ENCODE measurements at places on chromosomes 3 and 15.
A peak's percentile ranks its signal among the peaks of the same experiment; 100 is the strongest.

GRCh38 chr3:120858521-120858920 lies 49.5 kb upstream of the STXBP5L start:
- no peaks in the 10 kb centered on the region for H3K27me3 ChIP-seq
- no peak overlapping the region for H3K27ac ChIP-seq

DNA sequence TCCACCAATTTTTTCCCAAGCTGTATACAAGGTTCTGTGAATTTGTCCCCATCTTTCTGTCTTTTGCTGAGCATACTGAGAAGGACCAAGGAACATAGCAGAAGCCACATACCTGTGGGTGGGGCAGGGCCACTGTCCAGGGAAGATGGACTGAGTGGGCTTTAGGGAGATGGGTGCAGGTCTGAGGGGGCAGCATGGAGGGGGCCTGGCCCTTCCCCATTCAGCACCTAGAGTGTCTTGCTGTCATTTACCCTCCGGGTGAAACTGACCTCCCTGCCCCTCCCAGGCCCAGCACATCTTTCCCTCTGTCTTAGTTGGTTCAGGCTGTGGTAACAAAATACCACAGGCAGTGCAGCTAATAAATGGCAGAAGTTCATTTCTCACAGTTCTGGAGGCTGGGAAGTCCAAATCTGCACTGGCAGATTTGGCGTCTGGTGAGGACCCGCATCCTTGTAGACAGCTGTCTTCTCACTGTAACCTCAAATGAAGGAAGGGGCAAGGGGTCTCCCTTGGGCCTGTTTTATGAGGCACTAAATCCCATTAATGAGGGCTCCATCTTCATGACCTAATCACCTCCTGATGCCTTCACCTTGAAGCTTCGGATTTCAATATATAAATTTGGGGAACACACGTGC lies 180.0 kb upstream of the SMAD3 start:
- DNase-seq, result peak; percentile 77
- no peaks in the 10 kb centered on the region for H3K36me3 ChIP-seq
- no peaks in the 10 kb centered on the region for H3K27me3 ChIP-seq

DNA sequence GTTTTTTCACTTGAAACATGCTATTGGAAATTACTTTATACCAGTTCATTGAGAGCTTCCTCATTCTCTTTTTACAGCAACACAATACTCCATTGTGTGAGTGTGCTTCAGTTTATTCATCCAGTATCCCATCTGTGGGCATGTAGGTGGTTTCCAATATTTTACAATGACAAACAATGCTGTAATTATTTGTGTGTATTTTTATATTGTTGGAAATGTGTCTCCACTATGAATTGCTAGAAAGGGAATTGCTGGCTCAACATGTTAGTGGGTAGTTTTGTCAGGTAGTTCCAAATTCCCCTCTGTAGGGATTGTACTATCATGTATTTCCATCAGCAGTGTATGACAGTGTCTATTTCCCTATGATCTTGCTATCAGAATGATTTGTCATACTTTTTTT lies 65.8 kb upstream of the MAGI1 start:
- H3K4me1 ChIP-seq, result no peaks in the 10 kb centered on the region
- no peak overlapping the region for H3K4me3 ChIP-seq
- H3K27ac ChIP-seq, result no peak overlapping the region
- no peaks in the 10 kb centered on the region for H3K27me3 ChIP-seq

- peaks cover 54% of the 10 kb centered on the region for H3K4me1 ChIP-seq
- peaks cover 17% of the 10 kb centered on the region for H3K27me3 ChIP-seq
- H3K27ac ChIP-seq, result no peak overlapping the region
- H3K36me3 ChIP-seq, result no peaks in the 10 kb centered on the region
These were observed 3.8 kb downstream of the RNU6-1 start for GRCh38 chr15:67836134-67836455.

- H3K4me1 ChIP-seq, result no peaks in the 10 kb centered on the region
- no peak overlapping the region for H3K4me3 ChIP-seq
- no peaks in the 10 kb centered on the region for H3K36me3 ChIP-seq
- no peak overlapping the region for H3K27ac ChIP-seq
- no peak for DNase-seq
These were observed 248.8 kb downstream of the SHOX2 start for GRCh38 chr3:157857440-157857839.

DNA sequence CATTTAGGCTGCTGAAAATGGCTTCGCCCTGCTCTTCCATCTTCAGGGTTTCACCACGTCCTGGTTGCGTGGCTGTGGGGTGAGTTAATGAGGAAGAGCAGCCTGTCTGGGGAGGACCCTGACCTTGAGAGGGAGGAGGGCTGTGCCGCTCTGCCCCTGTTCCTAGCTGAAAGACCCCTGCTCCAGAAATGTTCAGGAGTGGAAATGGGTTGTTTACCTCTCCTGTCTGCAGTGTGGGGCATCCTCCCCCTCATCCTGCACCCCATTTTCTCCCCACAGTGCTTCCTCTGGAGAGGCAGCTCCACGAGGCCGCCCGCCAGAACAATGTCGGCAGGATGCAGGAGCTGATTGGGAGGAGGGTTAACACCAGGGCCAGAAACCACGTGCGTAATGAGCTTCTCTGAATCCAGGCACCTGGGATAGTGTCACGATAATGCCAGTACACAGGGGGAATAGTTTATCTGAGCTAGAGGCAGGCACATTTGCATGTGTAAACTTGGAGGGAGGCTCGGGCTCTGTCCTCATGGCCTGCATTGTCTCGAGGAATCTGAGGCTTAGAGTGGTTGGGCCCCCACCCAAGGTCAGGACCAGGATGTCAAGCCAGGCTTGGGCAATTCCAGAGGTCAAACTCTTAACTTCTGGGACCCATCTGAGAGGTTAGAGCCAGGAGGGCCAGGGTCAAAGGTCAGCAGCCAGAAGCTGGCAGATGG lies 4.0 kb downstream of the ANKDD1A start:
- H3K36me3 ChIP-seq, result no peaks in the 10 kb centered on the region
- no peaks in the 10 kb centered on the region for H3K27me3 ChIP-seq
- DNase-seq, result no peak
- H3K4me1 ChIP-seq, result peaks cover 17% of the 10 kb centered on the region

- H3K27me3 ChIP-seq, result no peaks in the 10 kb centered on the region
- H3K4me1 ChIP-seq, result peaks cover 10% of the 10 kb centered on the region
- H3K36me3 ChIP-seq, result no peaks in the 10 kb centered on the region
These were observed 32.6 kb downstream of the EIF2AK4 start for GRCh38 chr15:39966521-39966920.

DNA sequence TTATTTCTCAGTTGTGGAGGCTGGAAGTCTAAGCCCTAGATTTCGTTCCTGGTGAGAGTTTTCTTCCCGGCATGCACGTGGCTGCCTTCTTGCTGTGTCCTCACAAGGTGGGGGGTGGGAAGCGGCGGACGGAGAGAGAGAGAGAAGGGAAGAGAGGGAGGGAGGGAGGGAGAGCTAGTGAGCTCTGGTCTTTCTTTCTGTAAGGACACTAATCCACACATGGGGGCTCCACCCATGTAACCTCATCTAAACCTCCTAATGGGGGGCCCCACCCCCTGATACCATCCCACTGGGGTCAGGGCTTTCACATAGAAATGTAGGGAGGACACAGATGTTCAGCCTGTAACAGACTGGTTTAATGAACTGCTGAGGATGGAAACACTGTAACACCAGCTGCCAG lies 7.3 kb downstream of the FBLN2 start:
- no peak for DNase-seq
- no peaks in the 10 kb centered on the region for H3K27me3 ChIP-seq
- H3K36me3 ChIP-seq, result no peaks in the 10 kb centered on the region
- H3K4me1 ChIP-seq, result peaks cover 73% of the 10 kb centered on the region

GRCh38 chr3:53171827-53172505 lies 11.0 kb downstream of the PRKCD start:
- no peak overlapping the region for H3K27ac ChIP-seq
- H3K4me1 ChIP-seq, result peaks cover 20% of the 10 kb centered on the region
- no peak for DNase-seq
- H3K36me3 ChIP-seq, result no peaks in the 10 kb centered on the region
- no peaks in the 10 kb centered on the region for H3K27me3 ChIP-seq

DNA sequence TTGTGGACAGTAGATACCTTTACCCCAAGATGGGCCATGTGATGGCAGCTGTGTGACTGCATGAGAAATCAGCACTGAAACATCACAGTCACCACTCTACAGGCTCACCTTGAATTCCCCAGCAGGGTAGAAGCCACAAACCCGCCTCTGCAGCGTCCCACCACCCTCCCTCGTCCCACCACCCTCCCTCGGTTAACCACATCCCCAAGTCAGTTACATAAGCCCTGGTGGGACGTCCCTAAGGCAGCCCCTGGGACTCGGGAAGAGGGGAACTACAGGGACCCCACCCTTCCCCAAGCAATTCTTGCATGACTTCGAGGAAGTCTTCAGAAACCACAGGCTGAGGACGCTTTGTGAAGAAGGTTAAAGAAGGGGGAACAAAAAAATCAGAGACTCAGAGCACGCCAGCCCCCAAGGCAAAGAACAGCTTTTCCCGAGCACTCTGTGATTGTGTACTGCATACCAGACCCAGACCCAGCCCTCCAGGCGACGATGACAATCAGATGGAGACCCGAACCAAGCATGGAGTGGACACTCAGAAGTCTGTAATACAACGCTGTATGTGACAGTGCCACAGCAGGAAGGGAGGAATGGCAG lies 60.5 kb downstream of the SH3BP5 start:
- no peaks in the 10 kb centered on the region for H3K36me3 ChIP-seq
- H3K4me3 ChIP-seq, result no peak overlapping the region
- peak; percentile 87 for DNase-seq
- peak overlapping the region; percentile 56 for H3K27ac ChIP-seq
